ENCODE measurements at places on chromosomes 1 and 21.
A peak's percentile ranks its signal among the peaks of the same experiment; 100 is the strongest.

DNA sequence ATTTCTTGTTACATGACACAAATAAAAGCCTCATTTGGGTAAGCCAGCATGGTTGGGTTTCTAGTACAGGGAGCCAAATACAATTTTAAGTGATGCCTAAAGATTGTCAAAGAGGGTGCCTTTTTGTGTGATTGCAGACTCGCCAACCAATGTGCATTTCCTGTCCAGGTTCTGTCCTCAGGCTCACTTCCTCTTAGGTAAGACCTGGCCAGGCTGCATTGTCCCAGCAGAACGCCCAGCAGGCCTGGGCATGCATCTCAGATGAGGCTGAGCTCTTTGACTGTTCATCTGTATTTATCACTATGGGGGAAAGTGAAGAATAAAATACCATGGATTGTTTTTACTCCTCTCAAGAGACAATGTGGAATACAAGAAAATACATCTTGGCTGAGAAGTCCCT is 49.7 kb downstream of the KCNC4 start:
- no peak for DNase-seq

DNA sequence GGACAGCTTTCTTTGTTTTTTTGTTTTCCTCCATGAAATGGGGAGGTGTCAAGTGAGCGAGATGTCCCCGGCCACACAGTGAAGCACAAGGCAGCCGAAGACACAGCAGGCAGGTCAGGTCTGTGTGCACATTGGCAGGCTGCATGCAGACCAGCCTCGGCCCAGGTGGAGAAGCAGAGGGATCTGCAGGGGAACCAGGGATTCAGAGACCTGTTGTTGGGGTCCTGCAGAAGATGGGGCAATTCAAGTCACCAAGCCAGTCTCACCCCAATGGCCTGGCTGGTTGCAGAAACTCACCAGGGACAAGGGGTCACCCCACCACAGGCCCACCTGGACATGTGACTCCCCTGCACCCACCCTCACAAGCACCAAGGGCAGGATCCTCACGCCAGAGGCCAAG is 4.0 kb upstream of the ABCG1 start:
- no peak for DNase-seq

DNA sequence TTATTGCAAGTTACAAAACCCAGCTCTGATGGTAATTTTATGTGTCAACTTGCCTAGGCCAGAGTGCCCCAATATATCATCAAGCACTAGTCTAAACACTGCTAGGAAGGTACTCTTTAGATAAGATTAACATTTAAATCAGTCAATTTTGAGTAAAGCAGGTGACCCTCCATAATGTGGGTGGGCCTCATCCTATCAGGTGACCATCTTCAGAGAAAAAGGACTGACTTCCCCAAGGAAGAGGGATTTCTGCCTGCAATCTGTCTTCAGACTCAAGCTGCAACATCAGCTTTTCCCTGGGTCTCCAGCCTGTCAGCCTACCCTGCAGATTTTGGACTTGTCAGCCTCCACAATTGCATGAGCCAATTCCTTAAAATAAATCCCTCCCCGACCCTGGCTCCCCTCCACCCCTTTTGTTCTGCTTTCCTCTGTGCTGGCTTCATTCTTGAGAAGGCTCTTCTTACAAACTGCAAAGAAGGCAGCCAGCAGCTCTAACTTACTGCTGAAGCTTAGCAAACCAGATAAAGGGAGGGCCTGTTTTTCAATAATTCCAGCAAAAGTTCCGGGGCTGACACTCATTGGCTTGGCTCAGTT is 56.4 kb upstream of the RUNX3 start:
- no peak for DNase-seq

GRCh38 chr1:11918799-11919519 is 7.3 kb downstream of the KIAA2013 start:
- peak; percentile 80 for DNase-seq

GRCh38 chr21:34779860-34780259 is 111.1 kb downstream of the CLIC6 start:
- no peak for DNase-seq

GRCh38 chr1:235931171-235931738 is 64.5 kb upstream of the LYST start:
- no peak for DNase-seq

- DNase-seq = no peak
These were observed 116.8 kb upstream of the WNT4 start for GRCh38 chr1:22259551-22260282.

DNA sequence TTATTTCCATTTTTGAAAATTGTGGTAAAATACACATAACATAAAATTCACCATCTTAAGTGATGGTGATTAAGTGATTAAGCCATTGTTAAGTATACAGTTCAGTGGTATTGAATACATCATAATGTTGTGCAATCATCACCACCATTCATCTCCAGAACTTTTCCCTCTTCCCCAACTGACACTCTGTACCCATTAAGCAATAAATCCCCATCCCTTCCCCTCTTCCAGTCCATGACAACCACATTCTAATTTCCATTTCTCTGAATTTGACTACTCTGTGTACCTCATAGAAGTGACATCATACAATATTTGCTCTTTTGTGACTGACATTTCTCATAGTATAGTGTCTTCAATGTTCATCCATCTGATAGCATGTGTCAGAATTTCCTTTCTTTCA is 124.8 kb downstream of the DISC1 start:
- DNase-seq = no peak

- DNase-seq = peak; percentile 74
These were observed at the start of gene ECE1 for GRCh38 chr1:21289700-21290545. ECE1 (minus strand) TSS chr1:21290463; CDS start chr1:21290414, 49 bp downstream.

- DNase-seq = no peak
These were observed 51.2 kb downstream of the MRPL39 start for GRCh38 chr21:25556091-25556490.

DNA sequence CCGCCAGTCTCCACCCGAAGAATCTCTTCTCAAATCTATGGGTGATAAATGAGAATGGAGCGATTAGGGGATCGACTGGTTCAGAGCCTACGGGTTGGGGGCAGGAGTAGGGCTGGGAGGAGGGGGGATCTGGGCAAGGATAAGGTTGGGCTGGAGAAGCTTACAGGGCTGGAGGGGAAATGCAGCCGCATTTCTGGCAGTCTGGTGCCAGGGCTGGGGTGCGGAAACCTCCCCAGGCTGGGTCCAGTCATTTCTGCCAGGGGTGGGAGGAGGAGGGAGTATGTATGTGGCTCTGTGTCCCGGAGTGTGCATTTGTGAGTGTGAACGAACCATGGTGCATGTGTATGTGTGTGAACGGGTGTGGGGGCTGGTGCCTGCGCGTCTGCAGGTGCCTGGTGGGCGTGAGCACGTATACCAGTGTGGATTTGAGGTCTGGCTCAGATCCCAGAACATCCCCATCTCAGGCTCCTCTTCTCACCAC is 10.2 kb downstream of the C1orf216 start:
- no peak for DNase-seq

GRCh38 chr1:32266921-32267591 is 16.0 kb downstream of the LCK start:
- peak; percentile 80 for DNase-seq

GRCh38 chr1:93874025-93874651 is 4.9 kb downstream of the DNTTIP2 start:
- peak; percentile 26 for DNase-seq

DNA sequence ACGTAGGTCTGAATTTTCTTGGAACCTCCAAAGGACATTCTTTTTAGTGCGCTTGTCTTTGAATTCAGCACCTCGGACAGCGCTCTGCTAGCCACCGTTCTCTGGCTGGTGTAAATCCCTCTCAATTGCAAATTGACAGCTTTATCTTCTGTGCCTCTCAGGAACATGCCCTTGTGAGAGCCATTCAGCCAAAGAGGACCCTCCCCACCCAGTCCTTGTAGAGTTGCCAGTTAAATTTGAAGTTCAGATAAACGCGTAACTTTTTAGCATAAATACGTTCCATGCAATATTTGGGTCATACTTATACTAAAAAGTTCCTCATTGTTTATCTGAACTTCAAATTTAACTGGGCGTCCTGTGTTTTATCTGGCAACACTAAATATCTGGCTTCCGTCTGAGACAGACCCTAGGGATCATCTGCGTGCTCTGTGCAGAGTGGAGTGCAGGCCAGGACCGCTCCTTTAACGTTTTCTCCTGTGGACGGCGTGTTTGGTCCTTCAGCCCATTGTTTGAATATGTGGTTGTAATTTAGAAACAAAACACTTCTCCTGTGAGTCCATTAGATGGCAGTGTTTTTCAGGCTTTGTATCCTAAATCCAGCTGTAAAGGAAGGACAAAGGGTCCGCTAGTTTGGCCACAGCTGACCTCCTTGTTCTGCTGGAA is 7.0 kb downstream of the KCNAB2 start:
- DNase-seq = peak; percentile 82

GRCh38 chr1:230459465-230459864 is 33.3 kb upstream of the PGBD5 start:
- DNase-seq = no peak

DNA sequence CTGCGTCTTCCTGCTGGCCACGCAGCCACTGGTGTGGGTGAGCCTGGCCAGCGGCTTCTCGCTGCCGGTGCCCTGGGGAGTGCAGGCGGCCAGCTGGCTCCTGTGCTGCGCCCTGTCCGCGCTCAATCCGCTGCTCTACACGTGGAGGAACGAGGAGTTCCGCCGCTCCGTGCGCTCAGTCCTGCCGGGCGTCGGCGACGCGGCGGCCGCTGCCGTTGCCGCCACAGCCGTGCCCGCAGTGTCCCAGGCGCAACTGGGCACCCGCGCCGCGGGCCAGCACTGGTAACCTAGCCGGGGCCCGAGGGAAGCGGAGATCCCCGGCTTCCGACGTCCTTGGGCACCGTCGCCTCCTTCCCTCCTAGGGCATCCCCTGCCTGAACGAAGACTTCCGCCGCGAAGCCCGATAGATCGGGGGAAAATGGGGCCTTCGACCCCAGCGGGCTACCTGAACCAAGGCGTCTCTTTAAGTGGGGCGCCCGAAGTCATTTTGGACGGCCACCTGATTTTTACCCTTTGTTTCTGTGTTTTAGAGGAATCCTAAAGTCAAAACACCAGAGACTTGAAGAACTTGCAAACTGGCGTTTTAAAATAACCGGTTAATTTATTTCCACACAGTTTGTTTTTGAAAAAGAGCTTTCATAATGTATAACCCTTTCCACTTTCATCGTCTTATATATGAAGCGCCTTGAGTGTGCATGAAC is 2.0 kb downstream of the GPR88 start:
- peak; percentile 35 for DNase-seq

DNA sequence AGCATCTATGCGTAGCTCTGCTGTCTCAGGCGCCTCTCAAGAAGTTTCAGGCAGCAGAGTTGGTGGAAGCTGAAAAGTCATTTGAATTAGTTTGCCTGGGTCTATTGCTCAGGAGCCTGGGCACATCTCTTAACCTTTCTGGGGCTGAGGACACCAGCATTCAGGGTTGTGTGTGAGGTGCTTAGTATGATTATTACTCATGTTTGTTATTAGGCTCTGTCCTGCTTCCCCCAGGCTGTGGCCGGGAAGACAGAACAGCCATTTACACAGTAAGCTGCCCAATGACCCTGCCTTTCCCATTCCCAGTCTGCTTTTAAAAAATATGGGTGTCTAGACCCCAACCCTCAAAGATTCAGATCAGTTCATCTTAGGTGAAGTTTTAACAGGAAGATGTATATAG is 53.9 kb upstream of the CACNA1E start:
- no peak for DNase-seq

GRCh38 chr1:1072849-1073742 is 1.0 kb downstream of the RNF223 start:
- DNase-seq = no peak

DNA sequence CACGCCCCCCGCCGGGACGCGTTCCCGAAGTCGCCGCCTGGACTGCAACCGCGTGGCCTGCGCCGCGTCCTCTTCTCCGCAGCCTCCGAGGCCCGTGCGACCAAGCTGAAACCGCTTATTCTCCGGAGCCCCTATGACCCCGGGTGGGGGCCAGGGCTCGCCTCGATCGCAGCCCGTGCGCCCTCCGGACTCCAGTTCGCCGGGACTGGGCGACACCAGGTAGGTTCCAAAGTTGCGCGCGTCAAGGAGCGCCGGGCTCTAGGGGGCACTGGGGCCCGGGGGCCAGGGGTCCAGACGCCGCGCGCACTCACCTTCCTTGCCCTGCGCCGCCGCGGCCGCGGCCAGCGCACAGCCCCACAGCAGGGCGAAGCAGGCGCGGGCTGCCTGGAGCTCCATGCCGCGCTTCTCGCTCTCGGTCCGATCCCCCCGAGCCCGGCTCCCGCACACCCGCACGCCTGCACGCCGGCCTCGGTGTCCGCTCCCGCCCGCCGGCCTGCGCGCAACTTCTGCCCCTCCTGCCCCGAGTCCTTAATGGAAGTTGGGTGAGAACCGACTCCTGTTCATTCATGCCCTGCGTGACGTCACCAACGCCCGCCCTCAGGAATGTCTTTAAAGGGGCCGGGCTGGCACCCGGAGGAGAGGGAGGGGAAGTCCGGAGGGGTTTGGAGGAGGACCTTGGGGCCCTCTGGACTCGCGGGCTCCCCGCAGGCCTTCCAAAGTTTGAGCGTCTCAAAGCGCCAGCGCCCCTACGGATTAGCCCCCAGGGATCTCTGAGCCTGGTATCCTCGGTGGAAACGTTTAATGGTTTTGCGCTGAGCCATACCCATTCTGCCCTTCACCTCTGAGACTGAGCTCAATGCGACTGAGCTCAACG is at the start of gene EPHA2:
Gene EPHA2 (minus strand): TSS at position 533 of the 874 bp plus-strand sequence. CDS start 137 bp downstream, at position 396.
- peak; percentile 92 for DNase-seq

DNA sequence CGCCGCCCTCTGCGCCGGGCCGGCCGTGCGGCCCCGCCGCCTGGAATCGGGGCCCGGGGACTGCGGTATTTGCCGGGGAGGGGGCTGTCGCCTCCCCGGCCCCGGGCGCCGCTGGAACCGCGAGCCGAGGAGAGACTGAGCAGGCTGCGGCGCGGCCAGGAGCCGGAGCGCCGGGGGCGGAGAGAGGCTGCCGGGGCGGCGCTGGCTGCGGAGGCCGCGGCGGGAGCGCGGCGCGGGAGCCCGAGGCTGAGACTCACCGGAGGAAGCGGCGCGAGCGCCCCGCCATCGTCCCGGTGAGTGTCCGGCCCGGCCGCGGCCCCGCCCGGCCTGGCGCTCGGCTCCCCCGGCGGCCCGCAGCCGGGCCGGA is 746 bp downstream of the DYRK1A start:
- no peak for DNase-seq

GRCh38 chr1:162992945-162993344 is 76.2 kb upstream of the RGS4 start:
- DNase-seq = no peak

DNA sequence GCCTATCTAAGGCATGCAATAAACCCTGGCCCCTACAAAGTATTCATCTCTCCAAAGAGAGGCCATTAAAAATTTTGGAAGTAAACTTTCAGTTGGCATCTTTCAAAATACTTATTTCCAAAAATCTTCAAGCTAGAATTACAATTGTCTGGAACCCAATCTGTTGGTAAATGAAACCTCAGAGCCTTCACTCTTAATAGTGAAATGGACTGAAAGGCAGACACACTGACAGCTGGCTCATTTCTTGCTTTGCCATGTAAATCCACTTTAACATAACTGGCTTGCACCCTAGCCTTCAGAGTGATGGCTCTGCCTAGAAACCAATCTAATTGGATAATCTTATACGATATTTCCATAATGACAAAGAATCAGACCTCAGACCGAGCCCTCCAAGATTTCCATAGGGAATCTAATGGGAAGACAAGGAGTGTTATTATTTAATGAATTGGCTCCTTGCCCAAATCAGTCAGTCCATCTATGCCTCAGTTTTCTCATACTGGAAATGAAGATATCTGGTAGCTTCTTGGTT is 9.2 kb upstream of the PALMD start:
- DNase-seq = no peak

Data from hepatic stellate cell (primary cell).